ENCODE measurements at places on chromosomes 13 and 19. TPM values are rescaled to one million over a fixed set of nuclear protein-coding genes. Genes with fewer than 3 reads are reported as not detected.

Gene COMP
- total RNA-seq = not detected

Gene ZNF274
- total RNA-seq = 28.3 TPM

Gene TPGS1
- total RNA-seq = 77.6 TPM

Gene KIR3DL2
- not detected for total RNA-seq

Gene KLF1
- not detected for total RNA-seq

Gene KL
- total RNA-seq = 0.79 TPM

Gene IGFL2
- not detected for total RNA-seq

Gene RINL
- 19.2 TPM for total RNA-seq

Gene ADAMTS10
- total RNA-seq = 16.9 TPM

Gene PRR36
- not detected for total RNA-seq

Gene FXYD1
- not detected for total RNA-seq

Gene VSTM2B
- total RNA-seq = not detected

Gene PRTN3
- total RNA-seq = not detected

Gene ALG5
- total RNA-seq = 29.8 TPM

Gene EXOC3L2
- total RNA-seq = 0.11 TPM

Gene CACNA1A
- total RNA-seq = 0.39 TPM

Gene ZNF627
- 23.9 TPM for total RNA-seq

Gene ZNF30
- 1.6 TPM for total RNA-seq

Gene FXYD7
- total RNA-seq = not detected

Gene ZNF100
- total RNA-seq = 2.7 TPM
